ENCODE measurements at places on chromosomes 7 and 10.

DNA sequence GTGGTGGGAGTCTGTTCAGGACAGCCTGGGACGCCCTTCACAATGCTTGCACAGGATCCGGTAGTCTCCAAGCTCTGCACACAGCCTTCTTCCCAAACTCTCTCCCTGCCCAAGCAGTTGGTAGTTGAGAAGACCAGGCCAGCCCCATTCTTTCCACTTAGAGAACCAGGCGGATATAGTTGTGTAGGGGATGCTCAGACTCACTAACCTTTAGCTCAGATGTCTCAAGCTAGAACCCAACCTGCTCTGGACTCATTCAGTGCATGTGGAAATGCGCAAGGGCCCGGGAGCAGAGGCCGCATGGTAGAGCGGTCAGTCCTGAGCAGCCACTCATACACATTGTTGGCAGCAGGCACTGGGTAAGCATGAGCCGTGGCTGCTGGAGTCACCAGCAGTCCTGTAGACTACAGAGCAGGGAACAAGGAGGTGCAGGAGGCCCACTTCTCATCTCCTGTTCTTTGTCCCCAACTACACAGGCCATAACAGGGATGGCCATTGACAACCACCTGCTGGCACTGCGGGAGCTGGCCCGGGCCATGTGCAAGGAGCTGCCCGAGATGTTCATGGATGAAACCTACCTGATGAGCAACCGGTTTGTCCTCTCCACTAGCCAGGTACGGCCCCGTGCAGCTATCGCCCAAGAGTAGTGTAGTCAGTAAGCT lies 17.2 kb upstream of the C10orf53 start:
- H3K36me3 ChIP-seq, result no peaks in the 10 kb centered on the region
- peaks cover 12% of the 10 kb centered on the region for H3K27me3 ChIP-seq
- H3K27ac ChIP-seq, result no peak overlapping the region
- H3K4me1 ChIP-seq, result no peaks in the 10 kb centered on the region
- H3K4me3 ChIP-seq, result no peak overlapping the region
- no peak for DNase-seq

DNA sequence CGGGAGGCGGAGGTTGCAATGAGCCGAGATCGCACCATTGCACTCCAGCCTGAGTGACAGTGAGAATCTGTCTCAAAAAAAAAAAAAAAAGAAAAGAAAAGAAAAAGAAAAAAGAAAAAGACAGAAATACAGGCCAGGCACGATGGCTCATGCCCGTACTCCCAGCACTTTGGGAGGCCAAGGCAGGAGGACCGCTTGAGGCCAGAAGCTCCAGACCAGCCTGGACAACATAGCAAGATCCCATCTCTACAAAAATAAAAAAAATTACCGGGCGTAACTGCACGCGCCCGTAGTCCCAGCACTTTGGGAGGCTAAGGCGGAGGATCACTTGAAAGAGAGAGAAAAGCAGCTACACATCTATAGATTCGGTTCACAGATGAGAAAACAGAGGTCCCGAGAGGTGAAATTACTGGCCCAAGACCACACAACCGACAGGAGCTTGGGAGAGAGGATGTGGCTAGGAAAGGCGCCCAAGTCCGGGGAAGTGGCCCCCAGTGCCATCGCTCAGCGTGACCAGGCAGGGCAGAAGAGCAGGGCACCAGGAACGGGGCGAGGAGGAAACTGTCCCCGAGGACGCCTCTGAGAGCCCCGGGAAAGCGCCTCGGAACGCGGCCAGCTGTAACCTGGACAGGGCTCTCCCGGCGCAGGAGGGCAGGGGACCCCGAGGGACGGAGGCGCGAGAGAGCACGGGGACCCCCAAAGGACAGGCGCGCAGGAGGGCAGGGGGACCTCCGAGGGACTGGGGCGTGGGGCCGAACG lies 612 bp downstream of the SNX8 start:
- peak overlapping the region; percentile 89 for H3K4me3 ChIP-seq
- peak overlapping the region; percentile 86 for H3K27ac ChIP-seq
- H3K36me3 ChIP-seq, result peaks cover 2% of the 10 kb centered on the region
- peaks cover 14% of the 10 kb centered on the region for H3K4me1 ChIP-seq
- H3K27me3 ChIP-seq, result peaks cover 2% of the 10 kb centered on the region

DNA sequence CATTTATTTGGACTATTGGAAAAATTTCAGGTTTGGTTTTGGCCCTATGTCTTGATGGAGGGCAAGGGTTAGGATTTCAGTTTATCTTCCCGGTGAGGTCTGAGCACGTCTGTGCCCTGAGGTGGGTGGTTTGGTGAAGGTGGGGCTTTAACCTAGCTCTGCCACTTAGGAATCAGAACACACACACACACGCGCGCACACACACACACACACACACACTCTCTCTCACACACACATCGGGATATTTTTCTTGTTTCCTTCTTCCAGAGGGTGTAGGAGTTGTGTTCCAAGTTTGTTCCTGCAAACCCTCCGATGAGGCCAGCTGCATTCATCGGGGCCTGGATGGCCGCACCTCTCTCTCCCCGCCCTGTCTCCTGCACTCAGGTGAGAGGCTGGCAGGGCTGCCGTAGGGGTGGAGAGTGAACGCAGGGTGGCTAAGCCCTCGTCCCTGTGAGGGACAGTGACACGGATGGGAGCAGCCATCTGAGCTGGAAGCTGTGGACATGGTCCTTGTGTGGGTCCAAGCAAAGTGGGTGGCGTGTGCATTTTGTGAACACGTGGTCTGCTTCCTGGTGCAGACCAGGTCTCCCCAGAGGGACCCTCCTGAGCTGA lies 34.2 kb downstream of the CHST12 start:
- H3K27me3 ChIP-seq, result no peaks in the 10 kb centered on the region
- H3K4me1 ChIP-seq, result peaks cover 17% of the 10 kb centered on the region
- no peak overlapping the region for H3K27ac ChIP-seq
- no peak for DNase-seq
- H3K36me3 ChIP-seq, result peaks cover 57% of the 10 kb centered on the region

- DNase-seq, result peak; percentile 79
- no peaks in the 10 kb centered on the region for H3K4me1 ChIP-seq
- H3K27ac ChIP-seq, result no peak overlapping the region
- no peak overlapping the region for H3K4me3 ChIP-seq
- H3K36me3 ChIP-seq, result no peaks in the 10 kb centered on the region
- H3K27me3 ChIP-seq, result peaks cover 34% of the 10 kb centered on the region
Observed at GRCh38 chr10:101095550-101096213, 33.9 kb downstream of the KAZALD1 start.

- no peaks in the 10 kb centered on the region for H3K27me3 ChIP-seq
- H3K4me1 ChIP-seq, result no peaks in the 10 kb centered on the region
- H3K36me3 ChIP-seq, result no peaks in the 10 kb centered on the region
- H3K27ac ChIP-seq, result no peak overlapping the region
- no peak for DNase-seq
Observed at GRCh38 chr7:42720991-42721796, 190.7 kb downstream of the C7orf25 start.

GRCh38 chr10:98423691-98424120 lies 8.7 kb upstream of the PYROXD2 start:
- H3K27me3 ChIP-seq, result no peaks in the 10 kb centered on the region
- no peak overlapping the region for H3K4me3 ChIP-seq
- no peak overlapping the region for H3K27ac ChIP-seq
- H3K4me1 ChIP-seq, result no peaks in the 10 kb centered on the region
- no peak for DNase-seq
- H3K36me3 ChIP-seq, result peaks cover 13% of the 10 kb centered on the region

DNA sequence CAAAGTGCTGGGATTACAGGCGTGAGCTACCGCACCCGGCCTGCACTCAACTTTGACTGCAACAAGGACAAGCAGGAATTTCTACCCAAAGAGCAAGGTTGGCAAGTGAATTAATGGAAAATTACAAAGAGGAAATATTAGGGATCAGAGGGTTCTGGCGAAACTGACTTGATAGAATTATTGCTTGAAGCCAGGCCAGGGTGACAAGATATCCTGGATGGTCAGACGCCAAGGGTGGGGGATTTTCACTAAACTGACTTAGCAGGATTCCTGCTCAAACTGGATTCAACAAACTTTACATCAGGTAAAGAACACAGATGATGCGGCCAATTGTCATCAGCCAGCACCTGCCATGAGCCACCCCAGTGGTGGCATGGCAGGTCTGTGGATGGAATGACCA lies 603.6 kb upstream of the MGMT start:
- H3K4me1 ChIP-seq, result no peaks in the 10 kb centered on the region
- DNase-seq, result peak; percentile 5
- no peaks in the 10 kb centered on the region for H3K27me3 ChIP-seq
- H3K36me3 ChIP-seq, result no peaks in the 10 kb centered on the region

DNA sequence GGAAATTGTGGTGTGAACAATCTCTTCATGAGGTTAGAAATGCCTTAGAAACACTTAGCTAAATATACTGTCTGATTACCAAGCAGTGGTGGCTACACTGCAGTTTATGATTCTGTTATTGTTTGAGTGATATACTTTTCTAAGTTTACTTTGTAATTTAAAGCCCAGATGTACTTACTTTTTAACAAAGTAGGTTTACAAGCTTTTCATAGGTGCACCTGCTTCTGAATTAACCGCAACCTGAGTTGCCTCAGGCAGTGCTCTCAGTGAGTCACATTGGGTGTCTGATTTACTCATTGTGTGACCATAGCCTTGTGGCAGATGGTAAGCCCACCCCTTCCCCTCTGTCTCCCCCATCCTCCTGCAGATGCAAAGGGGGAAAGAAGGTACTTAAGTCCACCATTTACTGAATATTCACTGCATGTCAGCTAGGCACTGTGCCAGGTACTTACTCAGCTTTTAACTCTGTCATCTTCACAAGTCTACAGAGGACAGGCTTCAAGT lies 9.0 kb downstream of the MTURN start:
- H3K4me1 ChIP-seq, result peaks cover 9% of the 10 kb centered on the region

DNA sequence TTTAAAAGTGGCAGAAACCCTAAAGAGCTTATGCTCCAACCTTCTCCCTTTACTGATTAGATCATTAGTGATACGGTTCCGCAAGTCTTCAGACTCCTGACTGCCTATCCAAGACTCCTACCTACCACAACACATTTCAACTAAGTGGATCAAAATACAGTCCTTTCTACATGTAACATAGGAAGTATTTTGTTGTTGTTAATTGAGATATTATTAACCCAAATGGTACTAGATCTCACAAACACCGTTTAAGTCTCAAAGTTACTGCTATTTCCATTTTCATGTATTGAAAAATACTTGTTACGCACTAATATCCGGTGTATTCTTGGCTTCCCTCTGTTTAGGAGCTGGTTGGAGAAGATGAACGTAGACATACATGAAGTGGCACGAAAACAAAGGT lies 1.1 kb downstream of the FAM237B start:
- H3K27me3 ChIP-seq, result peaks cover 48% of the 10 kb centered on the region
- no peak overlapping the region for H3K27ac ChIP-seq
- no peak for DNase-seq
- no peak overlapping the region for H3K4me3 ChIP-seq
- no peaks in the 10 kb centered on the region for H3K36me3 ChIP-seq

DNA sequence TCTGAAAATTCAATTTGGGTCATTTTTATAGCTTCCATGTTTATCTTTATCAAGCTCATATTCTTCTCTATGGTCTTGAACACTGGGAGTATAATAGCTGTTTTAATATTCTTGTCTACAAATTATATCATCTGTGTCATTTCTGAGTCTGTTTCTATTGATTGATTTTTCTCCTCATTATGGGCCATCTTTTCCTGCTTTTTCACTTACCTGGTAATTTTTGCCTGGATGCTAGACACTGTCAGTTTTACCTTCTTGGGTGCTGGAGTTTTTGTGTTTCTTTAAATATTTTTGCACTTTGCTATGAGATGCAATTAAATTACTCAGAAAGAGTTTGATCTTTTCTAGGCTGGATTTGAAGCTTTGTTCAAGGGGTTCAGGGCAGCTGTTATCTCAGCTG lies 26.8 kb upstream of the KDM7A start:
- H3K36me3 ChIP-seq, result no peaks in the 10 kb centered on the region
- no peak overlapping the region for H3K27ac ChIP-seq
- no peak for DNase-seq

DNA sequence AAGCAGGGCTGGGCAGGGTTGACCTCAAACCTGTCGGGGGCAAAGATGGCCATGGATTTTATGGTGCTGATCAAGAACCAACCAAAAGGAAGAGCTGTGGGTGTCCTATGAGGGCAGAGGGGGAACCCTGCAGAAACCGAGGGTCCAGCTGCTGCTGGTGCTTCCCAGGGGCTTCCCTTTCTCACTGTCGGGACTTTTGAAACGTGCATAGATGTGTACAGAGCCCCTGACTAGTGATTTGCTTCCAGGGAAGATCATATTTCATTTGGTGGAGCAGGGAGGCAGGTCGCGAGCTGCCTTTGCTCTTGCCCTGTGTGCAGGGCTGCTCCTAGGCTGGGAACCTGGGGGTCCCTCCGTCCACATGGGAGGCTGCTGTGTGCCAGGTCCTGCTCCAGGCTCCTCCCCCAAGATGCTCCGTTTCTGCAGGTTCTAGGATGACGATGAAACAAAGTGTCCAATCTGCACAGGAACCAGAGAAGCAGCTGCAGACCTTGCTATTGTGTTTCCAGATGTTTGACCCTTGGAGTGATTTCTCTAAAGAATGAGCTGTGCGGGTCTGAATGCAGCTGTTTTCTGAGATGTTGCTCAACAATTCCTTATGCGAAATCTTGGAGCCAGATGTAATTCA lies 9.4 kb upstream of the INPP5A start:
- H3K27ac ChIP-seq, result no peak overlapping the region
- peaks cover 5% of the 10 kb centered on the region for H3K36me3 ChIP-seq
- no peak for DNase-seq
- no peak overlapping the region for H3K4me3 ChIP-seq

DNA sequence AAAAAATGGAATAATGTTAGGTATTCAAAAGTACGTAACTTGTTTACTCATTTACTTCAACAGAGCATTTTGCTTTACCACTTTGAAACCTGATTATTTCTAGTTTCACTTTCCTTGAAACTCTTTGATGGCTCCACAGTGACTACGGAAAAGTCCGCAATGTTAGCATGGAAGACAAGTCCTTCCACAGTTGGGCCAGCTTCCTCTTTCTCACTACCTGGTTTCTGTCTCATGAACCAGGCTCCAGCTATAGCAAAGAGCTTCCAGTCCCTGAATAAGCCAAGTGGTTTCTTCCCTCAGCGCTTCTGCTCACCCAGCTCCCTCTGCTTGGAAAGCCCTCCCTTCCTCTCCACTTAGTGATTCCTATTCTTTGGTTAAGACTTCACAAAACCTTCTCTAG lies 44.8 kb upstream of the SLC16A12 start:
- peaks cover 5% of the 10 kb centered on the region for H3K36me3 ChIP-seq
- peaks cover 2% of the 10 kb centered on the region for H3K27me3 ChIP-seq
- no peak for DNase-seq
- H3K4me1 ChIP-seq, result no peaks in the 10 kb centered on the region

- no peaks in the 10 kb centered on the region for H3K4me1 ChIP-seq
- H3K27me3 ChIP-seq, result no peaks in the 10 kb centered on the region
- DNase-seq, result no peak
- H3K36me3 ChIP-seq, result no peaks in the 10 kb centered on the region
Observed at GRCh38 chr7:147607157-147607800, 983.3 kb upstream of the C7orf33 start.

GRCh38 chr7:155469311-155470185 lies 11.6 kb downstream of the EN2 start:
- DNase-seq, result no peak
- H3K4me1 ChIP-seq, result peaks cover 20% of the 10 kb centered on the region
- H3K4me3 ChIP-seq, result no peak overlapping the region
- peaks cover 86% of the 10 kb centered on the region for H3K27me3 ChIP-seq

All from activated CD8-positive, alpha-beta T cell treated with anti-CD3 and anti-CD28 coated beads, Interleukin-2, amount 10 ng/mL, durations not matched to agents 7 days and 5 days (primary cell).